ENCODE measurements at places on chromosomes 11 and 22. TPM values are rescaled to one million over a fixed set of nuclear protein-coding genes. Genes with fewer than 3 reads are reported as not detected.
A peak's percentile ranks its signal among the peaks of the same experiment; 100 is the strongest.

DNA sequence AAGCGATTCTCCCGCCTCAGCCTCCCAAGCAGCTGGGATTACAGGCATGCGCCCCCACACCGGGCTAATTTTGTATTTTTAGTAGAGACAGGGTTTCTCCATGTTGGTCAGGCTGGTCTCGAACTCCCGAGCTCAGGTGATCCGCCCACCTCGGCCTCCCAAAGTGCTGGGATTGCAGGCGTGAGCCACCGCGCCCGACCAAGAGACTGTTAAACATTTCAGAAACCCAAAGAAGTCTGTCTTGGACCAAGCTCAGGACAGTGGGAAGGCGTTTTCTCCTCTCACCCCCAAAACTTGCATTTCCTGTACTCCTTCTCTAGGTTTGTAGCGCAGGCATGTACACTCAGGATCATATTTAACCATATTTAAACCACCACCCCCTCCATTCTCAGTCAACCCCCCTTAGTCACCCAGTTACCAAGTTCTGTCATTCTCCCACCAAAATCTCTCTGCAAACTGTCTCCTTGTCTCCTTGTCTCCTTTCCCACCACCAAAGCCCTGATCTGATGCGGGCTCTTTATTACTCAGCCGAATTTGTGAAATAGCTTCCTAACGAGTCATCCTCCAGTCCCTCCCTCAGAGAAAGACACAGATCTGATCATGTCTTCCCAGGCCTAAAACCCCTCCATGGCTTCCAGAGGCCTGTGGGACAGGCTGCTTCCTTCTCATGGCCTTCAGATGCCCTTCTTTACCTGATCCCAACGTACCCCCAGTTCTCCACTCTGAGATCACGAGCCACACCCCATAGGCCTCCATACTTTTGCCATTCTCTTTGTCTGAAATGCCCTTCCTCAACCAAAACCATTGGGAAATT, 29.0 kb upstream of the CREB3L1 start:
- H3K4me1 ChIP-seq: peaks cover 11% of the 10 kb centered on the region
- no peaks in the 10 kb centered on the region for H3K36me3 ChIP-seq
- no peak overlapping the region for H3K27ac ChIP-seq
- peaks cover 2% of the 10 kb centered on the region for H3K27me3 ChIP-seq

GRCh38 chr11:69508974-69509373, 27.5 kb downstream of the LINC01488 start:
- H3K36me3 ChIP-seq: no peaks in the 10 kb centered on the region
- no peak overlapping the region for H3K4me3 ChIP-seq
- H3K4me1 ChIP-seq: peaks cover 6% of the 10 kb centered on the region

ACP2 gene
- 9.4 TPM for total RNA-seq

DNA sequence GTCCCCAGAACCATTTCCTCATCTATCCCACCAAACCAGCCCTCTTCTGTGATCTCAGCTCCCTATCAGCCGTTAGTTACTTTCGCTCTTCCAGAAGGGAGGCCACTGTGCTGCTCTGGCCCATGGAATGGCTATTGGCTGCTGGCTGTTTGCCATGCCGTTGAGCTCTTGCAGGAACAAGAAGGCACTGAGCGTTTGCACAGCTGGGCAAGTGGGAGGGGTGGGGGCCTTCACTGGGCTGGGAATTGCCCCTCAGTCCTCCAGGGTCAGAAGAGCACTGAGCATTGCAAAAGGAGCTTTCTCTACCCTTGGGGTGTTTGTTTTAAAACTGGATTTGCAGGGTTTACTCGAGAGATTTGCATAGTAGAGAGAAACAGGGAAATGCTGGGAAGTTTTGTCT, 129.0 kb upstream of the PARVA start:
- H3K27ac ChIP-seq: no peak overlapping the region
- peaks cover 2% of the 10 kb centered on the region for H3K4me1 ChIP-seq
- no peaks in the 10 kb centered on the region for H3K27me3 ChIP-seq

DNA sequence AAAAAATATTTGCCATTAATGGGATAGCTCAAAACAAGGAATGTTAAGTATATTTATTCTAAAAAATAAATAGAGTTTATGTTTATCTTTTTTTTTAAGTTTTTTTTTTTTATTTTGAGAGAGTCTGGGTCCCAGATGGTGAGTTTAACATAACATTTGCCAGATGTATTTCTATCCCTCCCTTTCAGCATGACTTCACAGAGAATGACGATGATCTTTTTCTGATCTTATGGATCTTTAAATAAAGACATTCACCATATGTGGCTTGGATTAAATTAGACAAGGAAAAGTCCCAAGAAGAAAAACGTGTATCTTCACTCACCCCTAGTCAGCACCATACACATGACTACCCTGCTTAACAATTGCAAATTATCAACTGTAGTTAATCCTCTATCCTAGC, 839.8 kb upstream of the CNTN5 start:
- H3K27me3 ChIP-seq: no peaks in the 10 kb centered on the region
- no peaks in the 10 kb centered on the region for H3K4me1 ChIP-seq
- no peaks in the 10 kb centered on the region for H3K36me3 ChIP-seq
- H3K27ac ChIP-seq: no peak overlapping the region

- peaks cover 8% of the 10 kb centered on the region for H3K4me1 ChIP-seq
- H3K27ac ChIP-seq: no peak overlapping the region
- DNase-seq: no peak
- H3K27me3 ChIP-seq: no peaks in the 10 kb centered on the region
- H3K36me3 ChIP-seq: no peaks in the 10 kb centered on the region
Observed at GRCh38 chr22:24843048-24843447, 37.0 kb downstream of the SGSM1 start.

DNA sequence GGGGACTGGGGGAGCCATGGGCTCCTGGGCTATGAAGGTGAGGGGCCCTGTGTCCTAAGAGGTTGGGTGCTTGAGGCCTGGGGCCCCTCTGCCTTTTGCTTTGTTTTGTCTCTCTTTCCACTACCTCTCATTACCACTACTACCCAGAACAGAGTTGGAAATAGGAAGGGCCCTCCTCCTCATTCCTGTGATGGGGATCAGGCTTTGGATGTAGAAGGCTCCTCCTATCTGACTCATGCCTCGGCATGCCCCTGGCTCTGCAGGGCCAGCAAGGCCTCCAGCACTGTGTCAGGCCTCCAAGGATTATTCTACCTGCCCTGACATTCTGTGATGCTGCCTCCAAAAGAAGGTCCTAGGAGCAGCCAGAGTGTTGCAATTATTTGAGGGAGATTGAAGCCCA, 766 bp downstream of the IZUMO1R start:
- no peaks in the 10 kb centered on the region for H3K4me1 ChIP-seq
- H3K27ac ChIP-seq: no peak overlapping the region
- H3K4me3 ChIP-seq: no peak overlapping the region
- H3K27me3 ChIP-seq: peaks cover 9% of the 10 kb centered on the region

GRCh38 chr22:43381693-43382092, 30.1 kb upstream of the MPPED1 start:
- H3K4me1 ChIP-seq: peaks cover 24% of the 10 kb centered on the region
- no peak for DNase-seq
- H3K36me3 ChIP-seq: no peaks in the 10 kb centered on the region
- H3K27ac ChIP-seq: no peak overlapping the region
- peaks cover 29% of the 10 kb centered on the region for H3K27me3 ChIP-seq

NUP98 gene
- 88.4 TPM for total RNA-seq

DNA sequence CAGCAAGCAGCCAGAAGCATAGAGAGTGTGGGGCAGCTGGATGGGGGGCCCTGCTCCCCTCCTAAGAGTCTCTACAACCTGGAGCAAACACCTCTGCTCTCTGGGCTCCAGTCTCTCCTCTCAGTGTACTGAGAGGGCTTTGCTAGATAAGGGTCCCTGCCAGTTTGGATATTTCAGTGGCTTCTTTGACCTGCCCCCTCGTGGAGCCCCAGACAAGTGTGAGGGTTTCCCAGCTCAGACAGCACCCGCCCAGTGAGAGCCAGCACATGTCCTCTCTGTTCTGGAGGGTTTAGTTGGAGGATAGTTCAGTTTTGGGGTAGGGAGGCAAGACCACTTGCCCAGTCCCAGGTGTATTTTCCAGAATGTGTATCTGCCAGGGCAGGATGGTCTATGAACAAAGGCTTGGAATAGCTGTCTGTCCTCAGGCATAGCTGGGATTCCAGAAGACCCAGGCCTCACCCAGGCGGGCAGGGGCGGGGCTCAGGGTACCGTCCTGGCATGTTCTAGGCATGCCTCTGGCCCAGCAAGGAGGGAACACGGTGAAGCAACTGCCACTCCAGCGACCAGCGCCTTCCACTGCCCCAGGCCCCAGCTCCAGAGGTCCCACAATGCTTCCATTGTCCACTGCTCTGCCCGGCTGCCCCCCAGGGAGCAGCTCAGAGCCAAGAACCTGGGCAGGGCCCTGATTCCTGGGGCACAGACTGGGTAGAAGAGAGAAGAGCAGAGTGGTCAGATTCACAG, 7.5 kb upstream of the MICALL1 start:
- H3K4me1 ChIP-seq: peaks cover 16% of the 10 kb centered on the region
- H3K4me3 ChIP-seq: no peak overlapping the region
- DNase-seq: no peak
- H3K27ac ChIP-seq: peak overlapping the region; percentile 62

- DNase-seq: no peak
- peaks cover 16% of the 10 kb centered on the region for H3K4me1 ChIP-seq
- no peaks in the 10 kb centered on the region for H3K27me3 ChIP-seq
- H3K36me3 ChIP-seq: peaks cover 35% of the 10 kb centered on the region
Observed at GRCh38 chr11:126311401-126312291, 7.8 kb downstream of the DCPS start.

DNA sequence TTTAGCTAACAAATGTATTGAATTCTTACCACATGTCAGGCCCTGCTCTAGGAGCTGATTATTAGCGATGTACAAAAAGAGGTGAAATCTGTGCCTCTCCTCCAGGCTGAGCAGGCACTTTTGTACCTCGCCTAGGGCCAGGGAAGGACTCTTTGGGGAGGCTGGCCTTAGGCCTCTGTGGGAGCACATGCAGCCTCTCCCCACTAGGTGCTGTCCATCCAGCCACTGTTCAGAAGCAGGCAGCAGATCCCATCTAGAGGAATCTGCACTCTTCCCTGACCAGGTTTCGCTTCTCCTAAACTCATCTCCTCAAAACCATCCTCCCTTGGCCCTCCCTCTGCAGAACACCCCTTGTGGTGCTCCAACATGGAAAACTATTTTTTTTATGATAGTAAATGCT, 51.9 kb upstream of the WT1 start:
- DNase-seq: no peak
- H3K4me1 ChIP-seq: no peaks in the 10 kb centered on the region
- no peak overlapping the region for H3K4me3 ChIP-seq

- H3K4me3 ChIP-seq: no peak overlapping the region
- no peak for DNase-seq
- H3K4me1 ChIP-seq: no peaks in the 10 kb centered on the region
Observed at GRCh38 chr11:20005747-20006146, 154.5 kb downstream of the DBX1 start.

- peaks cover 3% of the 10 kb centered on the region for H3K4me1 ChIP-seq
Observed at GRCh38 chr11:17570034-17570433, 23.0 kb downstream of the OTOG start.

DNA sequence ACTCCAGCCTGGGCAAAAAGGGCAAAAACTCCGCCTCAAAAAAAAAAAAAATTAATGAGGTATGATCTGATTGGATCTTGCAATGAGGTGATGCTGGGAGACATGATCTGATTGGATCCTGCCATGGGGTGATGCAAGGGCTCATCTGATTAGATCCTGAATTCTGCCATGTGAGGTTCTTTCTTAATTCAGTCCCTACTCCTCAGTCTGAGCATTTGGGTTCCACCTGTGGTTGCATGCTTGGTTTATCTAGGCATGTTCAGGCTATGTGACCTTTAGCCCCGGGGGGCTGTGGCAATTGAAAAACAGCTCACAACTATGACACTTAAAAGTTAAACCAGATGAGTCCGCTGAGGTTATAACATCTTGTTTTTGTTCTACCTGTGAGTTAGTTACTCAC, 4.8 kb upstream of the TRIM6 start:
- H3K27ac ChIP-seq: no peak overlapping the region
- H3K4me3 ChIP-seq: no peak overlapping the region
- peak; percentile 13 for DNase-seq
- H3K27me3 ChIP-seq: no peaks in the 10 kb centered on the region
- no peaks in the 10 kb centered on the region for H3K36me3 ChIP-seq

DNA sequence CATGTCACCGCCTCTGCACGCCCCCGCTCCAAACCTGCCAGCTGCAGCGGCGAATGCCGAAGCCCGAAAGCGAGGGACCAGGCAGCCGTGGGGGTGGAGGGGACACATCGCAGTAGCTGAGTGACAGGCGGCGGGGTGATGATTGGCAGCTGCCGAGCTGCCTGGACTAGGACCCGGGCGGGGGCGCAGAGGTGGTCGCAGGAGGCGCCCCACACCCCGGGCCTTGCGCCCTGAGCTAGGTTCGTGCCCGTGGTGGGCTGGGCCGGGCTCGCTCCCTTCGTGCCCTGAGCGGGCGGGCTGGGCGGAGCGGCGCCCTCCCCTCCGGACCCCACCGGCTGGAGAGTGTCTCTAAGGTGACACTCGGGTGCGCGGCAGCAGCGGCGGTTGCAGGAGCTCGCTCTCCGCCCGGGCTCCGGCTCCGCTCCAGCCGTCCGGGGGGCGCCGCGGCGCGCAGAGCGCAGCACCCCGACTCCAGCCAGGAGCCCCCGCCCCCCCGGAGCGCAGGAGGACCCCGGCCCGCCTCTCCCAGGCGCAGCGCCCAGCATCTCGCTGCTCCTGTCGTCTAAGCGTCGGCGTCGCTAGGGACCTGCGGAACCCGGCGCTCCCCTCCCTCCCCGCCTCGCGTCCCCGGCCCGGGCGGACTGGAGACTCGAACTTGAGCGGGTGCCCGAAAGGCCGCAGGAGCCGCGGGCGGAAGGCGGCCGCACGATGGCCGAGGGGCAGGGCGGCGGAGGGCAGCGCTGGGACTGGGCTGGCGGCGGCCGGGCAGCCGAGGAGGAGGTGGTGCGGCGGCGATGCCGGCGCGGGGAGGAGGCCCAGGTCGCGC, 14.5 kb upstream of the DGKZ start:
- H3K27ac ChIP-seq: peak overlapping the region; percentile 16
- peaks cover 45% of the 10 kb centered on the region for H3K4me1 ChIP-seq
- H3K27me3 ChIP-seq: no peaks in the 10 kb centered on the region
- DNase-seq: peak; percentile 71

MS4A12 gene
- total RNA-seq: not detected

DNA sequence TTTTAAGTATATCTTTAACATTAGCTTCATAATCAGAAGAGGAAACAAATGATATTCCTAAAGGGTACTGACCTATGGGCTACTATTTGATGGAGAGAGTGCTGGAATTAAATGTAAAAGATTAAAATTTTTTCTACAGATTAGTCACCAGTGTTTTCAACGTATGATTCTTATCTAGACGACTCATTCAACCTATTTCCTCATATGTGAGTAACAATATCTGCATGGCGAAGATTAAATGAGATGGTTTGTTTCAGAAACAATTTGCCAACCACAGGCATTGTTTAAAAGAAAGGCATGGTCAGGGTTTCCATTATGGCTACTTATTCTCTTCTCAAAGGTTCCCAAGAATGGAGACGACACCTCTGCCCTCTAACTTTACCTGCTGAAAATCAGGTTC, 20.4 kb downstream of the OR56B4 start:
- no peak for DNase-seq
- no peaks in the 10 kb centered on the region for H3K36me3 ChIP-seq
- no peak overlapping the region for H3K27ac ChIP-seq
- H3K4me1 ChIP-seq: no peaks in the 10 kb centered on the region

ZNF215 gene
- total RNA-seq: 2.2 TPM
